Kidney capillary endothelial cell (primary cell): ENCODE measurements at places on chromosomes 11 and 22.

- DNase-seq: no peak
These were observed 20.3 kb upstream of the TH start for GRCh38 chr11:2191883-2192282.

GRCh38 chr11:65648997-65649493 lies 11.1 kb downstream of the SIPA1 start:
- no peak for DNase-seq

GRCh38 chr22:25666308-25666707 lies 75.7 kb upstream of the MYO18B start:
- no peak for DNase-seq

GRCh38 chr22:45469281-45470073 lies 33.2 kb upstream of the FBLN1 start:
- no peak for DNase-seq

GRCh38 chr11:129249351-129249750 lies 57.2 kb upstream of the ARHGAP32 start:
- DNase-seq: peak; percentile 9

GRCh38 chr11:92829121-92829520 lies 140.3 kb upstream of the MTNR1B start:
- no peak for DNase-seq

DNA sequence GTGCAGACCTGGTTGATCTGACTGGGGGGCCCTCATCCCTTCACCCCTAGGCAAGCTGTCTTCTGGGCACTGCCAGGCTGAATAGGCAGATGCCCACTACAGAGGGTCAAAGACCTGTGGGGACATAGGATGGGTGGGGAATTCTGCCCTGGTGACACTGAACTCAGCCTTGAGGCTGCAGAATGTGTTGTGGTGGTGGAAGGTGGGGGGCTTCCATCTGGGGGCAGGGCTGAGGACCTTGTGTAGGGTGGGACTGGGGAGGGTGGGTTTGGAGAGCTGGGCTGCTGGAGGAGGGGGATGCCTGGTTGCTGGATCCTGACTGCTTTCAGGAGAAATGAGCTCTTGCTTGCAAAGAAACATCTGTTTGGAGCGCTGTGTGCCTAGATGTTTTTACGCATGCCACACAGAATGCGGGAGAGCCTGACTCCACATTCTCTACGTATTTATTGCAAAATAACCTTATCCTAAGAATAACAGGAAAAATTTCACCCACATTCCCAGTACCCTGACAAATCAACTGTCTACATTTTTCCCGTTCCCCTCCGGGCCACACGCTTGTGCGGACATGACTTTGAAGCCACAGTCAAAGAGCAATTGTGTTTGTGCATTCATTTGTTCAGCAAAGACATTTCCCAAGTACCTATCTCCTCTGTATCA lies 18.3 kb downstream of the SMIM38 start:
- no peak for DNase-seq
